ENCODE measurements at places on chromosomes 1 and 21.
A peak's percentile ranks its signal among the peaks of the same experiment; 100 is the strongest.

- DNase-seq: no peak
Measured at GRCh38 chr1:171563675-171564074, 58.4 kb upstream of the MYOCOS start.

DNA sequence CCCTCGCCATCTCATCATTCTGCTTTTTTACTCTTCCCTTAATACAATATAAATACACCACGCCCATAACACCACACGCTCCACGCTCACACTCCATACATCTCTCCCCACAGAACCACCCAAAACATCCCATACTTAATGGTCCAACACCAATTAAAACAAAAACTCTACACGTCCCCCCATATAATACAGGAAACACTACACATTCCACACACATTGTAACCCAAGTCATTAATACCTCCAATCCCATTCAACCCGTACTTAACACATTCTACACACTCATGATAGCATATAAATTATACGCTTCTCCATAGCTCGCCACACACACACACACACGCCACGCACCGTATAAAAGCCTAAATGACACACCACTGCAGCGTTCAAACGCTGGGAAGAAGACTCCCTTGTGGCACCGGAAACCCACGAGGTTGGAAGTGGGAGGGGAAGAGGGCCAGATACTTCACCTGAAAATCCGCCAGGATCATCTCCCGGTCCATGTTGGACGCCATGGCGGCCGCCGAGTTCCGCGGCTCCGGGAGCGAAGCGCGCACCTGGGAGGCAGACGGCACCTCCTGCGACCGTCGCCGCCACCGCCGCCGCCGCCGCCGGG lies 659 bp downstream of the FAF1 start:
- no peak for DNase-seq

DNA sequence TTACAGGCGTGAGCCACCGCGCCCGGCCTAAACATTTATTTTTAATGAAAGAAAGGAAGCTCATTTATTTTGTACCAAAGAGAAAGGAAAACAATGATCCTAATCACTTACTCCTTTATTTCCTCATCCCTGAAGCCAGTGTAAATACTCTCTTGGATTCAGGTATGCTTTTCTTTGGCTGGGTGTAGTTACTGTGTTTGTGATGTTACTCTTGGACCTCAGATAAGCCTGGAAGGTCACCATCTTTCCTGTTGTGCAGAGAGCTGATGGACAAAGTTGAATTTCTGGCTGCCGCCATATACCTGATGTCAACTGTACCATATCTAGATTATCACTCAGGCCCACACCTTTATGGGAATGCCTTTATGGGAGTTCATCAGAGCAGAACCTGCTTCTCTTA lies 35.4 kb upstream of the FOXE3 start:
- no peak for DNase-seq

GRCh38 chr1:231605149-231606100 lies 21.2 kb upstream of the DISC1 start:
- DNase-seq: no peak

DNA sequence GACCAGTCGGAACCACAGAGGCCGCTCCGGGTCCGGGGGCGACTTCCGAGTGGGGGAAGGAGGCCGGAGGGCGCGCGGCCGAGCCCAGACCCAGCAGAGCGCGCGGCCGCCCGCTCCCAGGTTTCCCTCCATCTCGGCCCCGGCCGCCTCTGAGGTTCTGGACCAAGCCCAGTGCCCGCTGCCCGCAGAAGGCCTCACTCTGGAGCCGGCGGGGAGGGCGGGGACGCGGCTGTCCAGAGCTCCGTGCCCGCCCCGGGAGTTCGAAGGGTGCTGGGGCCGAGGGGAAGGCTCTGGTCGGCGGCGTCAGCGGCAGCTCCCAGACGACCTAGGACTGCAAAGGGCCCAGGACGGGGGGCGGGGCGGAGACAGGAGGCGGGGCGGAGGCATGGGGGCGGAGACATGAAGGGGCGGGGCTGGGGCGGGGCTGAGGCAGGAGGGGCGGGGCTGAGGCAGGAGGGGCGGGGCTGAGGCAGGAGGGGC lies 48.0 kb upstream of the SLC19A1 start:
- peak; percentile 64 for DNase-seq
